NT2/D1 (cell line): ENCODE measurements at places on chromosomes 2 and 18.

GRCh38 chr2:102229141-102229769 is 42.4 kb downstream of the IL1RL2 start:
- no peak for DNase-seq

- DNase-seq: peak; percentile 35
Observed at GRCh38 chr2:191401287-191401686, 156.1 kb downstream of the MYO1B start.

GRCh38 chr2:136055929-136056688 is 61.8 kb downstream of the CXCR4 start:
- DNase-seq: no peak

GRCh38 chr2:3754280-3754679 is 50.9 kb downstream of the DCDC2C start:
- peak; percentile 32 for DNase-seq

DNA sequence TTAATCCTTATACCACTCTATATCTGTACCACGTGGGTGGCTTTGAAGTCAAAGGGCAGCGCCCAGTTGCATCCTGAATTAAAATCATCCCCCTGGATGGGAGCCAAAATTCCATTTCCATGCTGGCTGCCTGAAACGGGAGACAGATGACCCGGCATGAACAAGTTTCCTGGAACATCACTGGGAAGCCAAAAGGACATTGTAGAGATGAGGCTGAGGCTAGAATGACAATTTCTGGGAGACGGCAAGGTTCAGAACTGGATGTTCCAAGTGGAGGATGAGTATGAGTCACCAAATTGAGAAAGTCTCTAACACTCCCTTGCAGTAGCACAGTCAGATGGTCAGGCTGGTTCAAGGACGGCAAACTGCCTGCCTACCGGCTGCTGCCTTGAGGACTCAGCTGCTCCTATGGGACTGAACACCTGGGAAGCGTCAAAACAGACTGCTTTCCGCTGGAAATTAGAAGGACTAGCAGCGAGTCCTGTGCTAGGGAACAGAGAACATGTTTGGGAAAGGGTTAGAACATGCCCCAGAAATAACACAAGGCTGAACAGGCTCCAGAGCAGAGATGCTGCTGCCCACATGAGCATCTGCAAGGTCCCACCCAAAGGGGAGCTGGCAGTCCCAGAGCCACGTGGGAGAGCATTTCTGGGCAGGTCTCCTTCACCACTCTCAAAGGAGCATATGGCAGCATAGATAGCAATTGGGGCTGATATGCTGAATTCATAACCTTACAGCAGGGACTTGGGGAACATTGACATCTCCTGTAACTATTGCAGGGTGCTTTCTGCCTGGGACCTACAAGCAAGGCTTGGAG is 32.0 kb downstream of the YPEL5 start:
- DNase-seq: no peak

DNA sequence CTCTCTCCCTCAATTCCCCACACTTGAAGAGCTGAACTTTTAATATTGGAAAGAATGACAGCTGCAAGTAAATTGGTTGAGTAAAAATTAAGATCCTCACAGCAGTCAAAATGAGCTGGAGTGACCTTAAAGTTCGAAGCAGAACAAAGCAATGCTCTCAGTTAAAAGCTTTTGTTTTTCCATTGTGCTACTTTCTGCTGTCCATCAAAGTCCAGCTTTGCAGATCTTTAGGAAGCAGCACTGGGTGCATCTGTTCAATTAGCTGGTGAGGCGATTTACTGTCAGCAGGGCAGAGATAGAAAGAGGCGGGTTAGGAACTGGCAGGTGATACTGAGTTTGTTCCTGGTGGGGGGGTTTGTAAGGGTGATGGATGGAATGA is 834.8 kb downstream of the CPS1 start:
- no peak for DNase-seq

DNA sequence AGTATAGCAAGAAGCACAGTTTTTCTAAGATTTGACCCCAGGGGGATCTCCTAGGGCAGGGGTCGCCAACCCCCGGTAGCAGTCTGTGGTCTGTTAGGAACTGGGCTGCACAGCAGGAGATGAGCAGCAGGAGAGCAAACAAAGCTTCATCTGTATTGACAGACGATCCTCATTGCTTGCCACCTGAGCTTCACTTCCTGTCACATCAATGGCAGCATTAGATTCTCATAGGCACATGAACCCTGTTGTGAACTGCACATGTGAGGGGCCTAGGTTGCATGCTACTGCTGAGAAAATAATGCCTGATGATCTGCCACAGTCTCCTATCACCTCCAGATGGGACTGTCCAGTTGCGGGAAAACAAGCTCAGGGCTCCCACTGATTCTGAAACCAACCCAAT is 136.2 kb downstream of the RGPD3 start:
- DNase-seq: no peak

DNA sequence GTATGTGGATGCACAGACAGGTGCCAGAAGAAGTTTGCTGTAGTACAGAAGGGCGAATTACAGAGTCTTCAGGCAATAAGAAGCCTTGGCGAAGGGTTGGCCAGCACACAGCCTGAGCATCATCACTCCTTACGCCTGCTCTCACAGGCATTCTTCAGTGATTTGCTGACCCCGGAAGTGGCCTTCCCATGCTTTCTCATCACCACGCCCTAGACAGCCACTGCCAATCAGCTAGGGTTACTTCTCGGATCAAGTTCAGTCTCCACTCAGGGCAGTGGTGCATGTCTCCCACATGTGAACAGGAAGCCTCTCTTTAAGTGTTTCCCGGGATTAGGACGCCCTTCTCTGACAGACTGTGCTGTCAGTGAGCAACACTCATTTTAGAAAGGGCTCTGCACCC is 81.8 kb downstream of the C1QL2 start:
- DNase-seq: no peak

GRCh38 chr2:219672406-219672805 is 45.0 kb downstream of the SLC4A3 start:
- no peak for DNase-seq

DNA sequence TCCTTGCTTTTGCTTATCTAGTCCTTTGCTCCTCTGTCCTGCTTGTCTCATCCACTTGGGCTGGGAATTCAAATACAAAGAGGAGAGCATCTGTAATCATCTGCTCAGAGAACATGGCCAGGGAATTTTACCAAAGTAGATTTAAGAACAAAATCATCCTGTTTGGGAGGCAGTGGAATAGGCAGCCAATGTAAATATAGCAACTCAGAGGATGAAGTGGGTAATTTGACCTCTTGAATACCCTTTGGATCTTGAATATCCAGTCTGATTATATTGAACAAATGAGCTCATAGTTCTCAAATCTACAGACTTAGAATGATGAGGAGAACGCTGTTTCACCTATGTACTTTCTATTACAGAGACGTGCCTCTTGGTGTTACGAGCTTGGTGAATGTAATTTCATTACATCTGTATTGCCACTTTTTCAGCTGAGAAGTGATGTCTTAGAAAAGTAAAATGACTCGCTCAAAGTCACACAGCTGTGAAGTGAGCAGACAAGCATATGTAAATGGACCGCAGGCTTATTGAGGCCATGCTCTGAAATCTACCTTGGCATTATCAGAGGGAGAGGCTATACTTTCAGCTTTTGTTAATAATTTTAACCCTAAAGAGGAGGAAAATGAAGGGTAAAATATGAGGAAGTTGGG is 266.3 kb downstream of the MTX2 start:
- no peak for DNase-seq

- peak; percentile 84 for DNase-seq
Observed at GRCh38 chr2:20291106-20291564, 59.5 kb downstream of the PUM2 start.

DNA sequence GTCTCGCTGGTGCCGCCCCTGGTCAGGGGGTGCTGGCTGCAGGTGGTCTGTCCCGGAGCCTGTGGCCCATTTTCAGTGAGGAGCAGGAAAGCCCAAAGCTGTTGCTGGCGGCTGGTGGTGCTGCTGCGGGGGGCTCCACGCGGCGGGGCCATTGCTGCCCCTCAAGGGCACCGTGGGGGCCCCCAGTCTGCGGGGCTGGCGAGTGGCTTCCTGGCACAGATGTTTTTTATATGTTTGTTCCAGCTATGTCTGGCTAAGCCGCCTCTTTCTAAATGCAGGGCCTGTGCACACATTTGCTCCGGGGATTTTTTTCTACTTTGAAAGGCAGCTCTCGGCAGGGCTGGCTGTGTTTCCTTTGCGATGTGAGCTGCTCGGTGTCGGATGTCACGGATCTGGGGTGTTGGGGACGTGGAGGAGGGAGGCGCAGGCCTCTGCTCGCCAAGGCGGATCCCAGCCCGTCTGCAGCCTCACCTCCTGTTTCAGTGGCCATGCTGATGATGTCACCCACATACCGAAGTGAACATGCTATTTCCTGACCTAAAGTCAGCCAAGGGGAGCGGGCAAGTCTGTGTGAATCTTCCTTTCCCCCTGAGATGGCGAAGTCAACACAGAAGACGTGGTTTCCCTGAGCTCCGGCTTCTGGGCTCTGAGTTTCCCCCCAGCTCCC is 112.0 kb upstream of the CTDP1 start:
- peak; percentile 58 for DNase-seq

GRCh38 chr2:239554766-239555570 is 154.1 kb upstream of the HDAC4 start:
- DNase-seq: no peak

GRCh38 chr2:68263632-68264031 is 11.3 kb upstream of the PPP3R1 start:
- no peak for DNase-seq

GRCh38 chr2:71615767-71616730 is 162.7 kb downstream of the DYSF start:
- DNase-seq: no peak

DNA sequence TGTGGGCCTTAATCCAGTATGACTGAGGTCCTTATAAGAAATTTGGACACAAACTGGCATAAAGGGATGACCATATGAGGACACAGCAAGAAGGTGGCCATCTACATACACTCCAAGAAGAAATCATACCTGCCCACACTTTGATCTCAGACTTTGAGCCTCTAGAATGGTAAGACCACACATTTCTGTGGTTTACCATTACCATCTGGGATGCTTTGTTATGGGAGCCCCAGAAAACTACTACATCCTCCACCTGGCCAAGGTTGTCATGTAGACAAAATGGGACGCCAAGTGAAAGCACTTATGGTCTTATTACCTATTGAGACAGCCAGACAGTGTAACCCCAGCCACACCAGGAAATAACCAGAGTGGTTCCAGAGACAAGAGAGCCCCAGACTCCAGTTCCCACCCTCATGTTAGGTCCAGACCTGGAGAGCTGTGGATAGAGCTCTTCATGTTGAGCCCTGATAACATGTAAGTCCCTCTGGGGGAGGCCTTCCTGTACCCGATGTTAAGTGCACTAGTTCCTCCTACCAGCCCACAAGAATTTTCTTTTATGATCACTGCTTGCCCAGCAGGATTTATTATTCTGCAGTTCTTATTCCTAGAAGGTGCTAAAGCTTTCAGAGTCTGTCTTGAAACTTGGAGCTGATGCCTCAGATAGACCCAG is 4.6 kb upstream of the ADD2 start:
- no peak for DNase-seq

DNA sequence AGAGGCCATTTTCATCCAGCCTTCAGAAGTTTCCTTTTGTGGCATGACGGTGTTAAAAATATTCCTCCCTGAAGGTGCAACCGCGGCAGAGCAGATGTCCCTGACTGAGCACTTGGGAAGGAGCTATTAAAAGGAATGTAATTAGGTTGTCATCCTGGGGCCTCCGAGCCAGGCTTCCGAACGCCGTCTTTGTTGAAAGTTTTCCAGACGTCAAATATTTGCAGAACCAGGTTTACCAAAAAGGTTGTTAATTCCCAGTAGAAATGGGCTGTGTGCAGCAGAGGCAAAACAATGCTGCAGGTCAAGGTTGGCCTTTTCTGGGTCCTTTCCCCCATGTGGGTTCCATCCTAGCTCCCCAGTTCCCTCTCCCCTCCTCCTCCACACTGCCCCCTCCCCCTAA is 110.0 kb upstream of the STPG4 start:
- no peak for DNase-seq

DNA sequence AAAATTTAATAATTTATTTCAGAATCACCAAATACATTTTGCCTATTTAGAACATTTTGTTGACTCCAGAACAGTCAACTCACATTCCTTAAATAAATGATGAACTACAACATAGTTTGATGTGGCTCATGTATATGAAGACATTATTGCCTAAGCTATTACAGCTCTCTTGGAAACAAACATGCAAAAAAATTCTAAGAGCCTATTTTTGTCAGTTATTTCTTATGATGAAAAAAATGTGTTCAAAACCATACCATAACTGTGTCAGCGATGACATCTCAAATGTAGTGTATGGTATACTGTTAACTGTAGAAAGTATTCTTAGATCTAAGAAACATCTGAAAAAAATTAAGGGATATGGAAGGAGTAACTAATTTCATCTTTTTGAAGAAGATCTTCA is 6.3 kb upstream of the EMILIN2 start:
- no peak for DNase-seq

GRCh38 chr2:182554950-182555349 is 128.1 kb upstream of the PDE1A start:
- DNase-seq: no peak

DNA sequence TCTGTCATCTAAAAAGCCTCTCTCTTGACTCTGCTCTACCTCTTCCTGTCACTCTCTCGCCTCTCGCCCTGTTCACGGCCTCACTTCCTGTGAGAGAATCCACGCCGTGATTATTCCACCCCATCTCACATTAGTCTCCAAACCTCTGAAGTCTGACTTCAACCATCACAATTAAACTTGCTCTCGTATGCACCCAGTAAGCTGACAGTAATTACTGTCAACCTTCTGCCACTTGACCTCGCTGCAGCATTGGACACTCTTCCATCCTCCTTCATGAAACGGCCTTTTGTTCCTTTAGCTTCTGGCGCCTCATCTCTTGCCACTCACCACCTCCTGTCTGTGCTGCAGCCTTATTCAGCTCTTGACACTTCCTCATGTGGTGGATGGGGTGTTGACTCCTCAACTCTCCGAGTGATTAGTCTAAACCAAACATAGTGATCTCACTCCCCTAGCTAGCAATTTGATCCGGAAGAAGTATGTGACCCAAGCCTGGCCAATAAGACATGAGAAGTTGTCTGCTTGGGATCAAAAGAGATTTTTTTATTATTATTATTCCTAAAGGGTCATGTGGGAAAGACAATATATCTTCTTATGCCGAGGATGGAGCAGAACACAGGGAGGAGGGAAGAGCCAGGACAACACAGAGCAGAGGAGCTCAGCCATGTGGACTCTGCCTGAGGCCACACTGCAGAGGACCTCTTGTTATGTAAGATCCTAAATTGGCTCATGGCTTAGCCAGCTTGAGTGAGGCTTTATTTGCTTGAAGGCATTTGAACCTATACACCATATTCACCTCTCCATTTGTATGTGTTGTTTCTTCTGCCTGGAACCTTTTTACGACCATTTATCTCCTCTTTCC is 38.4 kb upstream of the MYO1B start:
- no peak for DNase-seq

DNA sequence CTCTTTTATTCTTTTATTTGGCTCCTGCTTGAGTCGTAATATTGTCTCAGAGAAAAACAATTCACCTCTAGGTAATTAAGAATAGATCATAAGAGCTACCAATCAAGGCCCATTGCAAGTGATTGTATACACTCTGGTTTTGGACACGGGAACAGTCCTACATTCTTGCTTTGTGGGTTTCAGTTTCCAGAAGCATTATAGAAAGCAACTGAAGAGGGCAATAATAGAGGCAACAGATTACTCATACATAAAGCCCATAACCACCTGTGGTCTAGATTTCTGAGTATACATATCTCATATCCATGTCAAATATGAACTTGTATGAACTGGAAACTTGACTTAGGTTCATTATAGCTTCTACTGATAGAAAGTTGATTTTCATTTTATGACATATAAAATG is 65.4 kb downstream of the DIS3L2 start:
- DNase-seq: no peak

GRCh38 chr18:45218436-45218835 is 396.8 kb upstream of the SLC14A2 start:
- no peak for DNase-seq
